ENCODE measurements at places on chromosomes 3 and 15.

DNA sequence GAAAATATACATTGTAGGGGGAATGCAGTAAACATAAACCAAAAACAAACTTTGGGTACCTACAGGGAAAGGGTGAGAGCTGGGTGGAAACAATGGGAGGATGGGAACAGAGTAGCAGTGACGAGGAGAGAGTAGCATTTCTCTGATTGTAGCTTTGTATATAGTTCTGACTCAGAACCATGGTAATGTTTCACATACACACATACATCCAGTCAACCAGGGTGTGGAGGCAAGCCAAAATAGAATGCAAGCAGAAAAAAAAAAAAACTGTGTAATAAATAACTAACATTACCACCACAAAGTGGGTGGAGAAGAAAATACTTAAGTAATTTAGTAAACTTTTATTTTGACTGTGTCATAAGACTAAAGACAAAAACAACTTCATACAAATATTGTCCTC, 27.2 kb downstream of the BCL2A1 start:
- DNase-seq = no peak

DNA sequence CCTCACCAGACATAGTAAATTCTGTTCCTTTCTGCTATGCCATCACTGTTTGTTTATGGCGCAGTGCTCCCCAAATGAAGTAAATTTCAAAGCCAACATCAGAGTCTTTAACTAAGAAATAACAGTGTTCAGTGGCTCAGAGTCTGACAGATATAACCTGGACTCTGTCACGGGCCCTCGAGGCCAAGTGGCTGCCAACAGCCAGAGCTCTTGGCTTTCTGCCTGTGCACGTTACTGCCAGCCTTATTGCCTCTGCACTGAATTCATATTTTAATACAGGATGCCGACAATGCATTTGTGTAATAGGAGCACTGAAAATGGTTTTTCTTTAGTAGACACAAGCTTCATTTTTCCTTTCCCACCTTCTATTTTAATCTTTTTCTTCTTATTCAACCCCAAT, 219.9 kb downstream of the NLGN1 start:
- DNase-seq = no peak

DNA sequence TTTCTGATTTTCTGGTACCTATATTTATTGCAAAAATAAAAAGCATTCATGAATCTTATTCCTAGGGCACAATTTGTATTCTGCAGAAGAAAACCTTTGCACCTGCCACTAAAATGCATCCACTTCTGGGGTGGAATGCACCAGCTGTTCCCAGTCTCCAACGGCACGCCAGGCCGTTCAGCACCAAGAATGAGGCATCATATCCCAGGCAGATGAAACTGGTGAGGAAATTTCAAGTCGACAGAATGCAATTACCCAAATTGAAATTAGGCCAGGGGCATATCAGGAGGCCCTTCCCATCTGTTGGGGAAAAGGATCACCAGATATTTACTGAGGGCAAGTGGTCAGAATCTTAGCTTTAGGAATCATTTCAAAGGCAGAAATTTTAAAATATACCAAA, 13.6 kb upstream of the RBMS3 start:
- DNase-seq = no peak

DNA sequence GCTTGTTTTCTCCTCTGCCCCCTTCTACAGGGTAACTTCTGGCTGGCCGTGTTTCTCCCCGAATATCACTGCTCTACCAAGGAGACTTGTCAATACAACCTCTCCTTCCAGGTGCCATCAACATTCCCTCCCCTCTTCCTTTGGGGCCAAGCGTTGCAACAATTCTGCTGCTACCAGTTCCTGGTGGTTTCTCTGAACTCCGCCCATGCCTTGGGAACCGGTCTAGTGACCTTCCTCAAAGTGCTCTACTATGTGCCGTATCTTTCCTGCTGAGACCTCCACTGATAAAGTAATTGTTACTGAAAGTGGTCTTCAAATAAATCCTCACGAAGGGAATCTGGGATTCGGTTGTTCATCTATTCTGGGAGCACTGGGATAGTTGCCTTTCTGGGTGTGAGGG, 26.2 kb downstream of the PCSK6 start:
- no peak for DNase-seq

GRCh38 chr15:94416267-94416666, 184.9 kb downstream of the MCTP2 start:
- DNase-seq = no peak

- DNase-seq = no peak
Observed at GRCh38 chr15:81002331-81003096, 1.8 kb downstream of the TLNRD1 start.

DNA sequence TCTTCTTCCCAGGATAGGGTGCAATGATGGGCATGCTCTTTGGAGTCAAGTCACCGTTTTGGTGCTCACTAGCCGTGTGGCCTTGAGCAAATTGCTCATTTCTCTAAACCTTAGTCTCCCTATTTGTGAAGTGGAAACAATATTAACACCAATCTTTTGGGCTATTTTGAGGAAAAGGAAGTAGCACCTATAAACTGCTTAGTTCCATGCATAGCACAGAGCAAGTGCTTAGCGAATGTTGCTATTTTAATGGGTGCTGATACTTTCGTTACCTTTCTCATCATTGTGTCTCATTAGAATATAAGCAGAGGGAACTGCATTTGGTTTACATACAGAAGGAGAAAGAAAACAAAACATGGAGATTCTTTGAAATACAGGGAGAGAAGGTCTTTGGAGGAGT, 66.1 kb downstream of the BOC start:
- no peak for DNase-seq

DNA sequence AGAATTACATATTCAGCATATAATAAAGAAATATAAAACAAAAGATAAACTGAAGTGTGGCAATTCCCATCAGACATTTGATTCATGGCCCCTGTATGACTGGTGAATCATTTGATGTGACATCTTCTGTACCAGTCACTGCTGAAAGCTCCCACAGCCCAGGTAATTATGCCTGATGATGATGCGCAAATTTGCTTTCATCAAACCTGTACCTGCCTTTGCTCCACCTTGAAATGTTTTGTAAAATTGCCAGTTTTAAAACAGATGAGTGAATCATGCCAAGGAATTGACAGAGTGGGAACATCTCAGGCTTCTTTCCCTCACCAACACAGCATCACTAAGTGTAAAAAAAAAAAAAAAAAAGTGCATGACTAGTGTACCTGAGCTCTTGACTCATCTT, 66.5 kb upstream of the EIF1B start:
- DNase-seq = no peak

GRCh38 chr15:95944193-95944592, 386.3 kb upstream of the NR2F2 start:
- DNase-seq = no peak

GRCh38 chr3:49674497-49674983, 389 bp downstream of the APEH start:
- DNase-seq = peak; percentile 16

DNA sequence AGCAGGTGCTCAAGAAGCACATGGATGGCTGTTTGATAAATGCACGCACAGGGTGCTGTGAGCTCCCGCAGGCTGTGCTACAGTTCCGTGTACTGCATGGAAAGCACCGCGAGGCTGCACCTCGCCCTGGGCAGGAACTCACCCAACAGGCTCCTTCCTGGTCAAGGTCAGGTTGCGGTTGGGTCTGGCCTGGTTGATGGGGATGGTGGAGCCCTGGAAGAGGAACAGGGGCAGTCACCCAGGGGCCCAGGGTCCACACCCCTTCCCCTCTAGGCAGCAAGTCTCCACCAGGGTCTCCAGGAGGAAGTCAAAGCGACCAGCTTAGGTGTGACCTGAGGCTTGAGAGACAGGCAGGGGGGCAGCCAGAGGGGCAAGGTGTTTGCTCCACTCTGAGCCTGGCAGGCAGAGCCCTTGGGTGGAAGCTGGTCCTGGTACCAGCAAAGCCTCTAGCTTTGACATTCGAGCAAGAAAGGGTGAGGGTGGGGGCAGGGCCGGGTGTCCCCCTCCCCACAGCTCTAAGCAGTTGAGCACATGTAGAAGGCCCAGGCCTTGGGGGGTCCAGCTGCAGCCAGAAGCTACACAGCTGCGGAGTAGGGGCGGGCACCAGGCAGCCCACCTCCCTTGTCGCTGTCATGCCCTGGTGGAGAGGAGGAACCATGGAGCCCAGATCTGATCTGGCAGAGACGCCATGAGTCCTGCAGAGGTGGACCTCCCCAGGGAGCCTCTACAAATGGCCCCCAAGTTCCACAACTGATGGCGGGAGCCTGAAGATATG, 46.3 kb upstream of the SLC41A3 start:
- no peak for DNase-seq
